ENCODE measurements at places on chromosomes 6 and 20.
A peak's percentile ranks its signal among the peaks of the same experiment; 100 is the strongest.

GRCh38 chr6:7732228-7732627, 6.3 kb downstream of the BMP6 start:
- DNase-seq = no peak

DNA sequence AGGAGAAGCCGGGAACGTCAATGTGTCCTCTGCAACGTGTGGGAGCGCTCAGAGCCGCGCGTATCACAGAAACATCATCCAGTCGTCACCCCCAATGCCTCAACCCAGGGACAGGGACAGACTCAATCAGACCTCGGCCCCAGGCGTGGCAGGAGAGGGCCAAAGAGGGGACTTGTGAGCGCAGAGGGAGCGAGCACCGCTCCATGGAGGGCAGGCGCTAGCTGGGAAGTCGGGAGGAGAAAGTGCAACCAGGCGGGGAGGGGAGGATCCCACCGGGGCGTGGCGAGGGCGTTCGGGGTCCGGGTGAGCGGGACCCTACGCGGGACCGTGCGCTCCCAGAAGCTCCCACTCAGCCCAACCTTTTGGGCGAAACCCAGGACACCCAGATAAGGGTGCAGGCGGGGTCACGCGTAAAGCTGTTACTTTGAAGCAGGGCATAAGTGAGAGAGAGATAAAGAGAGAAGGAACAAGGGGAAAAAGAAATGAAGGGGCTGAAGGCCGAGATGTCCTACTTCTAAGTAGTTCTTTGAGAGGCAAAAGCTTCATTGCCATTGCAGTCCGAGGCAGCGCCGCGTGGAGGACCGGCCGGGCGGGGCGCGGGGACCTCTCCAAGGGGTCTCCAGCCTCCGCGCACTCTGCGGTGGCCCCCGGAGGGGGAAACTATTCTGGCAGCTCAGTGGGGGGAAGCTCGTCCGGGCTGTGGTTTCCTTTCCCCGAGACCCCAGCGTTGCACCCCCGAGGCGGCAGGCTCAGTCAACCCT, 862 bp upstream of the SOBP start:
- DNase-seq = peak; percentile 65

GRCh38 chr20:13299401-13299800, 78.3 kb downstream of the ISM1 start:
- DNase-seq = no peak

DNA sequence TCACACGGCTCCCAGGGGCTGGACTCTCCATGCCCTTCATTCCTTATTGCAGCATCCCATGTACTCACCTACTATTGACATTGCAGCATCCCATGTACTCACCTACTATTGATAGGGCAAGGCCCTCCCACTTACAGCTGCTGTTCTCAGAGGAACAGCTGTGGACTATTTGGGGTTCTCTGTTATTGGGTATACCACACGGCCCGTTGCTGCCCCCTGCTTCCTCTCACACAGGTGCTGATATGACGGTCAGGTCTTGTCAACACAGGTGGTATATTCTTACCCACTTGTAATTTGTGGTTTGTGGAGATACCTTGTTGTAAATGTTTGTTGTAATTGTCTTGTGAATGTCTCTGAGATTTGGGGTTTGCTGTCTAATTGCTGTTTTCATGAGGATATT, 18.8 kb downstream of the ALDH5A1 start:
- DNase-seq = no peak

- no peak for DNase-seq
Measured at GRCh38 chr6:42679358-42679757, 43.0 kb downstream of the PRPH2 start.

GRCh38 chr6:160010067-160010466, 41.2 kb downstream of the IGF2R start:
- no peak for DNase-seq

- peak; percentile 92 for DNase-seq
Measured at GRCh38 chr6:19836799-19837510, at the start of gene ID4. TSS of gene ID4 (plus strand) at chr6:19837370. CDS start at chr6:19837755, 385 bp downstream.

DNA sequence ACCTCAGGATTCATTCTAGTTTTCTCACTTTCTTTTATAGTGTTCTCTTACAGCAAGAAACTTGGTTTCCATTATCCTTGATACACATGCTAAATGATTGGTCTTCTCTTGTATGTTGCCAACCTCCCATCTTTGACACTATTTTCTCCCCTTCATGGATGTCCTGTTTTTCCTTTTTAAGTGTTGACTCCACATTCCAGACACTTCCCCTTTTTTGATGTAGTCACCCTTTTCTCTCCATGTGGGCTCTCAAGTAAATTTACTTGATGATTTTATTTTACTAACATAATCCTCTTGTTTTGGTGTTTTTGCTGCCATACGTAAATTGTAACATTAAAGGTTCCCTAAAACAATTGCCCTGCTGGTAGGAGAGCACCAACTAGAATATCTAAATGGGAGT, 148.1 kb downstream of the ZFAND3 start:
- DNase-seq = no peak

- peak; percentile 87 for DNase-seq
Measured at GRCh38 chr6:131736003-131736596, 25.3 kb upstream of the CTAGE9 start.

- no peak for DNase-seq
Measured at GRCh38 chr6:149076355-149076734, 241.2 kb upstream of the TAB2 start.

GRCh38 chr20:48558906-48559305, 268.9 kb downstream of the PREX1 start:
- DNase-seq = no peak

DNA sequence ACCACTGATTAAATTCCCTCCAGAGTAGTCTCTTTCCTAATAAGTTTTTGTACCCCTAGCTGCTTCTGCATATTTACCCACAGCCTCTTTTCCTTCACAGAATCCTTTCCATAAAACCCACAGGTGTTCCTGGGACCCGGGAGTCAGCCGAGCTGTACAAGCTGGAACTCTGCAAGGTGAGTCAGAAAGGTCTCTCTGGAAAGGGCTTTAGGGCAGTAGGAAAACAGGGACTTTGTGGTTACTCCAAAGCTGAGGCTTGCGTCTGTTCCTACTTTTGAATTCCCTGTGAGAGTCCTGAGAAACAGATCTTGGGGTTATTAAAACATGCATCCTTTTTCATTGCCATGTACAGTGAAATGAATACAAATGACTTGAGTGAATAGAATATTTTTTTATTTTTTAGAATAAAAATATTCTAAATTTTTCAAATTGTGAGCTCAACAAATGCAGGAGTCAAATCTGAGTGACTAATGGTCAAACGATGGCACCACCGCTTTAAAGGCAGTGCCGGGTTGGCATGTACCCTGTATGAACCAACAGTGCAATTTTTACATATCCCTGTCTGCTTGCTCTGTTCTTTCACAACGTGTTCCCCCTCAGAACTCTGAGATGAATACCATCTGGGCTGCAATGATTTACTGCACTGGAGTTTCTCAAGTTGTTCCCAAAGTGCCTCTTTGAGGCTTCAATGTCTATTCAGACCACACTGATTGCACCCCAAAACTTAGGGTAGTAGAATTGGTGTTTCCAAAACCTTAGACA, 78.4 kb downstream of the GFRAL start:
- DNase-seq = no peak

- no peak for DNase-seq
Measured at GRCh38 chr6:168765752-168766151, 324.8 kb downstream of the SMOC2 start.

DNA sequence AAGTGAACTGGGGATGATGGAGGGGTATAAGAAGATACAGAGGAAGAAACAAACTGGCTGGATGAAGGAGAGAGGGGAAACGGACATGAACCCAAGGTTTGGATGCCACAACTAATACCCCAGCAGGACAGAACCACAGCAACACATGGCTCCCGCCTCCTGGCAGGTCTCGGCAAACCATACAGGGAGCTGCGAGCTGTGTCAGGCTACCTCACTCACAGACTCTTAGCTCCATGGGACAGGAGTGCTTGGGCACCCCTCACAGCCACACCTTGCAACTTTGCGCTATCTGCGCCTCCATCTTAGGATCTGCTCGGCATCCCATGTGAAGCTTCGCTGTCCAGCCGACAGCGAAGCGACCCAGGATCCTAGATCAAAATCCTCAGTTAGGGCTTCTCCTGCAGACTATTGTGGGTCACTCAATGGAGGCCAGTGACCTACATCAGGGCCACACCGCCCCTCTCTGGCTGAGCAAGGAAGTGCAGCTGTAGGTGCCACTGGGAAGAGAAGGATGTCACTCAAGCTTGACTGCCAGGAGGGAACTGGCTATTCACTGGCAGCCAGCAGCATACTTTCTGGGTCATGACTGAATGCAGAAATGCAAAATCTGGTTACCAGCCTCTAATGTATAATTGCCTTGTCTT, 174.4 kb upstream of the RIN2 start:
- DNase-seq = peak; percentile 62

DNA sequence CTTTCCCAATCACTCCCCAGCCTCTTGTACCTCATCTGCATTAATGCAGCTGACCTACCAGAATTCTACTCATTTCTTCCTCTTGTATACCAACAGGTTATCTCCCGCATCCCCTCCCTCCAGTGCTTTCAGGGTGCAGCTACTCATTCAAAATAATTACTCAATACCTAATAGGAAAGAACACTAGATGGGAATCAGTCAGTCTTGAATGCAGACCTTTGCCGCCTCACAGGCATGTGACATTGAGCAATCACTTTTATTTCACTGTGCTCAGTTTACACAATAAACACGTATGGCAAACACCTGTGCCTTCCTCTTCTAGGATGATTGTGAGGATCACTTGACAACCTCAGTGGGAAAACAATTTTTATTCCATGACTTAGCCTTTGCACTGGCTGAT, 13.3 kb downstream of the ZSCAN31 start:
- no peak for DNase-seq

DNA sequence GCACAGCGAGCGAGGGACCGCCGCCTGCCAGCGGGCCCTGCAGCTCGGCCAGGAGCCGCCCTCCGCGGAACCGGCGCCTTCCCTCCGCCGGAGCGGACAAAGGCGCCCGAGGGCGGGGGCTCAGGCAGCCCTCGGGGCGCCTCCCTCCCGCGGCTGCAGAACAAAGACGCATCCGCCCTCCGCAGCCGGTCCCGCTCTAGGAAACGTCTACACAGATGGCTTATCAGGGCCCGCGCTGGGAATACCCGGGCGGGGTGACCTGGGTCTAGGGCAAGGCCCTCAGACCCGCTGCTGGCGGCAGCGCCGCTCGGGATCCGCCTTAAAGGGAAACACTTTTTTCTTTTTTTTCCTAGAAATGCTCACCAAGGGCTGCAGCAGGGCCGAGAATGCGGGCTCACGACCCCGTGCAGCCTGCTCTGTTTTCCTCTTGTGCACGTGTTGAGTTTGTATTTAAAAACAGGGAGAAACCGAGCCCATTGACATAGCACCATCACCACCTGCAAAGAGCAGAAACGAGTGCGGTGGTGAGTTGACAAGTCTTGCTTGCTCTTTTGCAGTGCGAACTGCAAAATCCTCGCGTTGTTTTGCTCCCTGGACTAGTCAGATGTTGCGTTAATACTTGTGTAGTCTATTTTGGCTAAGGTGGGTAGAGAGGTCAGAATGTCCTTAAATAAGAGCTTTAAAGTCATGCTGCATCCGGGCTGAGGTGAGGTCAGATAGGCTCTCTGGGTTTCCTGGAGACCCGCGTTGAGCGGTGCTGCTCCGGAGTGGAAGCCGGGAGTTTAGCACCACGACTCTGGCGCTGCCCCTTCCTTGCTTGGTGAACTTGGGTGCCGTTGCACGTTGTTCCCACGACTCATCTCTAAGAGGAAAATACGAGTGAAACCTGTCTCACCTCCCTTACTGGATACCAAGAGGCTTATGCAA, 1.1 kb upstream of the RPS6KA2 start:
- DNase-seq = peak; percentile 96

DNA sequence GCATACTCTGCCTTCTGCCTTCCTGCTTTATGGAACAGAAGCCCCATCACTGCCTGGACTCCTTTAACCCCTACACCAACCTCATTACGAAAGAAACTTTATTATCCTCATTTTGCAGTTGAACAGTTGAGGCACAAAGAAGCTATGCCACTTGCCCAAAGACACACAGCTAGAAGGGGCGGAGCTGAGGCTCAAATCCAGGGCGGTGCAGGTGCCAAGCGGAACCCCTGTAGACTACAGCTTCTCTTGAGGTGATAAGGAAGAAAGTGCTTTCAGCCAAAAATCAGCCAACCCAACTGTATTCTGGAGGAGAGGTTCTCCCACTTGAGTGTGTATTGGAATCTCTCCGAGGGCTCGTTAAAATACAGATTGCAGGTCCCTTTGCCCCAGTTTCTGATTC, 90.5 kb downstream of the PRND start:
- DNase-seq = no peak

GRCh38 chr6:54473328-54473727, 165.1 kb downstream of the TINAG start:
- no peak for DNase-seq

DNA sequence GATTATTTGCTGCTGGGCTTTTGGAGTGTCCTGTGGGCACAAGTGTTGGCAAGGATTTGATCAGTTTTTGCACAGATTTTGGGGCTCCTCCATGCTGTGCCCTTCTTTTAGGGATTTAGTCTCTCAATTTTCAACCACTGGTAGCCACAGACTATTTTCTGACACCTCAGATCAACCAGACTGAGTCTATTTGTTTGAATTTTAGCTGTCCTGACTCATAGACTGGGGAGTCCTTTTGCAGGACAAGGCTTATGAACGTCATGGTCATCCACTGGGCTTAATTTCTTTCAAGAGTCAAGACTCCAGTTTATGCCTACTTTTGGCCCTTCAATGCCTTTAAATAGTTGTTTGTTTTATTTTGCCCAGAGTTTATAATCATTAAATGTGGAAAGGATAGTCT, 59.3 kb downstream of the BCKDHB start:
- no peak for DNase-seq

DNA sequence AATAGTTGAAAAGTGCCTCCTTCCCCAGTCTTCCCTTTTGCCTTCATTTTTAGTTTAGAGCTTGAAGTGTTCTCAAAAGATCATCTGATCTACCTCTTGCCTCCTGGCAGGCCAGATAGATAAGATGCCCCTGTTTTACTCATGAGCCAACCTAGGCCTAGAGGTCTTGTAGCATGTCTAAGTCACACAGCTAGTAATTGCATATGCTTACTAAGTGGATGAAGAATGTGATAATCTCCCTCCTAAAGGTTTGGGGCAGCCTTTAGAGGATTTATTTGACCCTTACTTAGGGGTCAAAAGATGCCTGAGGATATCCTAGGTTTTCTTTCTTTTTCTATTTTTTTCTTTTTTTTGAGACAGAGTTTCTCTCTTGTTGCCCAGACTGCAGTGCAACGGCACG, 2.1 kb downstream of the C6orf141 start:
- DNase-seq = no peak

DNA sequence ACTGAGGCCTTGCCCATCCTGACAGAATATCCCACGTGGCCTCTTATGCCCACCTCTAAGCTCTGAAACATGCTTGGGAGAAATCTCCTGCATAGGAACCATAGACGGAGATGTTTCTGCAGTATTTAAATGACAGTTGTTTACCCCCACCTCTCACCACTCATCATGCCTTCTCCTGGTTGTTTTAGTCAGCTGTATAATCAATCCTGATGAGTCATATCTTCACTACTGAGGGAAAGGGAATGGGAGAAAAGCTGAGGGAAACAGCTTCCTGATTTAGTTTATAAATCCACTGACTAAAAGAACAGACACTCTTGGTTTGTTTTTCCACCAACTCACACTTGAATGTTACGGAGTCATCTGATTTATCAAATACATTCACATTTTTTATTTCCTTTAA, 113.2 kb upstream of the TENT5A start:
- peak; percentile 9 for DNase-seq
